Mucosa of descending colon (tissue), 3 donors: ENCODE measurements at places on chromosomes 4 and X. TPM values are rescaled to one million over a fixed set of nuclear protein-coding genes. Genes with fewer than 3 reads are reported as not detected.

Gene WDR19
- total RNA-seq = 6.7 TPM

GRCh38 chrX:72097098-72097497 lies 34.6 kb downstream of the RTL5 start:
- no peak for DNase-seq

- no peak for DNase-seq
Measured at GRCh38 chr4:95831166-95831565, 8.7 kb upstream of the PDHA2 start.

DNA sequence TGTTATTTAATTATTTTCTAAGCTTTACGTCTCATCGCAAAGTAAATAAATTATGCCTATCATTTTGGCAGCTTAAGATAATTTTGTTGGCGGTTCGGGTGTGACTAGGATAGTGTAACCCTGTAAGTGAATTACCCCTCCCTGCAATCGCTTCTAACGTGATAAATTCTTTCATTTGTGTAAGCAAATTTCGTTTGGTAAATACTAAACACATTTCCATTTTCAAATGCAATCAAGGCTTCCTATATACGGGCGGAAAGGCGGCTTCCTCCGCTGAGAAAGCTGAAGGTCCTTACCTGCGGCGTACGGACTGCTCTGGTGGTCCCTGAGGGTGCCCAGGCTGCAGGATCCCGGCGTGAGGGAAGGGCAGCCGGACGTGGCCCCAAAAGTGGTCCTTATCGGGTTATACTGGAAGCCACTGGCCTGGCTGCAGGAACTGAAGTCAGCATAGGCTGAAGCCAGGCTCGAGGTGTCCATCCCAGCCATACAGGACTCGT lies 403 bp downstream of the PHOX2B start:
- DNase-seq = no peak
